ENCODE measurements at places on chromosomes 16 and 17.
A peak's percentile ranks its signal among the peaks of the same experiment; 100 is the strongest.

DNA sequence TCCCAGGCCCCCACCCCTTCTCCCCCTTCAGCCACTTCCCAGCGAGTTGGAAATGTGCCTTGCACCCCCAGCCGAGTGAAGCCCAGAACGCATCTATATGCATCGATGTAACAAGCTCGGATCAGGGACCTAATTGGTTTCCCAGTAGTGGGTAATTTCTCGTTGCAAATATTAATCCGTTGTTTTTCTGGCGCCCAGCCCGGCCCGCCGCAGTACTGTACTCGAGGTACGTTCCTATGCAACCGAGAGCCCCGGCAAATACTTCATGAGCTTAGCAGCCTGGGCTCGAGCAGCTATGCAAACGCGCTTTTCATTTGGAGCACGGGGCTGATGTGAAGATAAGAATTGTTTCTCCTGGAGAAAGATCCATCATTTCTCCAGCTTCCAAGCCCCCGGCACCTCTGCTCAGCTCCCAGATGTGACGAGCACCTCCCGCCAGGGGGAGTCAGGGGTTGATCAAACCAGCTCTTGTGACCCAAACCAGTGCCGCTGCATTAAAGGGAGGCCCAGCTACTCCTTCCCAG is 229.8 kb downstream of the KATNIP start:
- DNase-seq: peak; percentile 56

GRCh38 chr17:82339634-82340580 is 6.3 kb upstream of the SECTM1 start:
- DNase-seq: no peak

DNA sequence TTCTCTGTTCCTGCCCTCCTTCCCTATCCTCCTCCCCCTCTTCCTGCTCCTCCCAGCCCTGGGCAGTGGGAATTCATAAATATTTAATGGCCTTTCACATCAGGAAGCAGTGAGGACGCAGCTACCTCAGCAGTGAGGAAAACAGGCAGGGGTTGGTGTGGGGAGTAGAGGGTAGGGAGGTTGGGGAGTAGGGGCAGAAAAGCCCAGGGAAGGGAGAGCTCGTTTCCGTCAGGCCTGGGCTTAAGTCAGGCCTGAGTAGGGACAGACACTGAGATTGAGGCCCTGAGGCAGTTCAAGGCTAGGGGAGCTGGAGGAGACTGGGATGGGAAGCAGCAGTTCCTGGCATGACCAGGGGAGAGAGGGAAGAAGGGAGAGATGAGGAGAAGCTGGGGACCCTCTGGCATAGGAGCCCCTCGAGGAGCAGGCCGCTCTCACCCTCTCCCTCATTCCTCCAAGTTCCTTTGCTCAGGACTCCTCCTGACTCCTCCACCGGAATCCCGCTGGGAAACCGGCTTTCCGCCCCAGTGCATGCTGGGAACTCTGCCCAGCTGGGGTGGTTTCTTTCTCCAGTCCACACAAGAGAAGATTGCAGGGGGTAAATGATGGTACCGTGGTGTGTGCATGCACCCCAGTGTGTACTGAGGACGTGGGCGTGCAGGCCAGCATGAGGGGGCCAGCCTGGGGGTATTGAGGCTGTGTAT is 6.2 kb downstream of the SAMD14 start:
- DNase-seq: peak; percentile 61

DNA sequence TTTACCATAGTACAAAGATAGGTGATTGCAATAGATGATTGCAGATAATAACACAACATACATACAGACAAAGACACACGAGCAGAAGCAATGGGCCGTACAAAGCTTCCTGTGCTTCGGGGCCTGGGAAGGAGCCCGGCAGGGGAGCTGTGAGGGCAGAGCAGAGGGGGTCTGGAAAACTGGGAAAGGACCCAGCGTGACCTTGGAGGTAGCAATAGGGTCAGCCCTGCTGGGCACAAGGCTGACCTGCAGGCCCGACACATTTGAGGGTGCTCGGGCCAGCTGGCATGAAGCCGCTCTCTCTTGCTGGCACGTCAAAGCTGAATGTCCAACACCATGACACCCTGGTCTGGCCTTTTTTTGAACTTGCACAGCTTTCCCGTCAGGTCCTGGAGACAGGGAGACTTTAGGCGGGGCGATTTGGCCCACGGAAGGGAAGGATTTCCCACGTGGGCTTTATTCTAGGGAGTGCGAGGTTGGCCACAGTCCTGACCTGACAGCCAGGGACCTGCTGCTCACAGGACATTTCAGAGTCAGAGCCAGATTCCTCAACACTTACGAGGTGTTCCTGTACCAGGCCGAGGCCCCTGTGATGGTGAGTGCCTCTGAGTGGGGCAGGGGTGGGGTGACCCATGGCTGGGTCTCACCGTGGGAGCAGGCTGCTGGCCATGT is 83.2 kb downstream of the NTN1 start:
- DNase-seq: no peak
